HFFc6 (cell line): ENCODE measurements at places on chromosomes 11 and 22.
A peak's percentile ranks its signal among the peaks of the same experiment; 100 is the strongest.

DNA sequence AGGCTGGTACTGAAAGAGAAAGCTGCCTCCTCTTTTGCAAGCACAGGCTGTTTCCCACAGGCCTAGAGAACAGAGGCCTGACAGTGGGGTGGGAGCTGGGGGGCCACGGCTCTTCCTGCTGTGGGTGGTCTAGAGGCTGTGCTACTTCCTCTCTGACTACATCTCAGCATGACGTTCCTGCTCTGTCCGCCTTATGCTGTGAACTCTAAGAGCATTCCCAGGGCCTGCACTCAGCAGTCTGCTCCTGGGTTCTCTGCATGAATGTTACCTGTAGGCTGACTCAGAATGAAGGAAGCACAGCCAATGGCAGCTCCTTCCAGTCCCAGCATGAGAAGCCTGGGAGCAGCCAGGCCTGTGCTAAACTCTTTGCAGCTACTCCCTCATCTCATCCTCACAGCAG lies 534.3 kb downstream of the NTM start:
- H3K4me1 ChIP-seq, result peaks cover 39% of the 10 kb centered on the region
- H3K4me3 ChIP-seq, result no peak overlapping the region
- H3K36me3 ChIP-seq, result peaks cover 4% of the 10 kb centered on the region; the same call in 1 of the 2 replicates
- DNase-seq, result no peak

DNA sequence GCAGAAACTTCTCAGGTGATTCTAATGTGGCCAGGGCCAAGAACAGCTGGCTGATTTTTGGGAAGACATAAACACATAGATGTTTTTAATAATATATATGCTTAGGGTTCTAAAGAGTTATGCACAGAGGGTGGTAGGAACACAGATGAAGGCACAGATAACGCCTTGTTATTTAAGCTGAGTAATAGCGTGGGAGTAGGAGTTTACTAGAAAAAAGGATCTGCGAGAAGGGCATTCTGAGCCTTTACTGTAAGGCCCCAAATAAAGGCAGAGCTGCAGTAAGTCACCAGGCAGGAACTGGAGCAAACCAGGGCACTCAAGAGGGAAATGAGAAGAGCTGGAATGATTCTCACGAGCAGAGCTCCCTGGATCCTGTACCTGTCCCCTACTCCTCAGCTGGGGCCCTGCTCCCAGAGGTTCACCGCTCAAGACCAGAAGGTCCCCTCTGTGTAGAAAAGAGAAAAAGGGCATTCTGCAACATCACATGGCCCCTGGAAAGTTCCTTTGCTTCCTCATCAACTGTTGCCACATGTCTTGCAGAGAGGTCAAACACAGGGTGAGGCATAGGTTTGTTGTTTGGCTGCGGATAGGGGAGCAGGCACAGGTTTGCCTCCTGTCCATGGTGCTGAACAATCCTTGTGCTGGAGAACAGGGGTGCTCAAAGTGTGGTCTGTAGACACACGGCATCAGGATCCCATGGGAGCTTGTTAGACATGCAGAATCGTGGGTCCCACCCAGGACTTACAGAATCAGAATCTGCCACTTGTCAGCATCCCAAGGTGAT lies 125.7 kb downstream of the TENM4 start:
- H3K4me3 ChIP-seq, result no peak overlapping the region
- no peak overlapping the region for H3K27ac ChIP-seq
- H3K4me1 ChIP-seq, result peaks cover 7% of the 10 kb centered on the region; the same call in 1 of the 2 replicates
- no peaks in the 10 kb centered on the region; the same call in 1 of the 2 replicates for H3K36me3 ChIP-seq

- peaks cover 7% of the 10 kb centered on the region; the same call in 1 of the 2 replicates for H3K36me3 ChIP-seq
- peak overlapping the region; percentile 98 for H3K27ac ChIP-seq
- H3K27me3 ChIP-seq, result no peaks in the 10 kb centered on the region
- H3K4me1 ChIP-seq, result peaks cover 50% of the 10 kb centered on the region
Measured at GRCh38 chr11:85718126-85718943, 32.3 kb upstream of the CCDC89 start.

- no peak for DNase-seq
- no peaks in the 10 kb centered on the region for H3K36me3 ChIP-seq
- peaks cover 11% of the 10 kb centered on the region for H3K27me3 ChIP-seq
- H3K4me1 ChIP-seq, result no peaks in the 10 kb centered on the region
- H3K4me3 ChIP-seq, result no peak overlapping the region
Measured at GRCh38 chr11:19315511-19315910, 74.8 kb upstream of the E2F8 start.

GRCh38 chr22:38694049-38694448 lies 6.7 kb downstream of the JOSD1 start:
- H3K27ac ChIP-seq, result no peak overlapping the region
- peaks cover 43% of the 10 kb centered on the region for H3K4me1 ChIP-seq
- DNase-seq, result no peak
- H3K27me3 ChIP-seq, result no peaks in the 10 kb centered on the region; the same call in 1 of the 2 replicates
- peaks cover 50% of the 10 kb centered on the region for H3K36me3 ChIP-seq
- no peak overlapping the region for H3K4me3 ChIP-seq

DNA sequence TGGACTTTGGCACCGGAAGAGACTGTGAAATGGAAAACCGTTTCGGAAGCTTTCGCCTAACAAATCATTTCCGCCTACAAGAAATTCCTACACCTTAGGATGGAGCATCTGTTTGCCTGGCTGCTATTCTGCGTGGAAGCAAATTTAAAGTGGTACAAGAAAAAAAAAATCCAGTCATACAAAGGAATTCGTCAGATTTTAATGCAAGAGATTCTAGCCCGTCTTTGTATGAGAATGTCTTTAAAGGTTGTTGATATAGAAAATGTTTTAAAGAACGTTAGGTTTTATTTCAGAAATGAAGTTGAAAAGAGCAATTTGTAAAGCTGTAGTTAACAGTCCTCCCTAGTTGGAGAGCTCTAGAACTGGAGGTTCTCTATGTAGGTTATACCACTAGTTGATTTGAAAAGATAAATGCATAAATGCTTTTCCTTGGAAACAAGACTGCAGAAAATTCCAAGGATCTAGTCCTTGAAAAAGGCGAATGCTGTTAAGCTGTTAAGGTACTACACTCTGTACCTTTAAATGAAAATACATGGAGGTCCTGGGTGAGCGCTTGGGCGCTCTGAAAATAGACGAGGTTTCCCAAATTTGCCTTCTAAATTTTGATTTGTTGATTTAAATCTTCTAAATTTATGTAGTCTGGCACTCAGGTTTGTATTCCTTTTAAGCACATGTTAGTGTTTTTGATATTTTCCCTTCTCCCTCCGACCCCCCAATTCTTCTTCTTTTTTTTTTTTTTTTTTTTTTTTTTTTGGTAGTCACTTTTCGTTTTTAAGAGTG lies 2.4 kb downstream of the NCR3LG1 start:
- peaks cover 32% of the 10 kb centered on the region for H3K4me1 ChIP-seq
- H3K4me3 ChIP-seq, result peak overlapping the region; percentile 95
- peak overlapping the region; percentile 91 for H3K27ac ChIP-seq
- H3K36me3 ChIP-seq, result peaks cover 11% of the 10 kb centered on the region
- H3K27me3 ChIP-seq, result peaks cover 2% of the 10 kb centered on the region

DNA sequence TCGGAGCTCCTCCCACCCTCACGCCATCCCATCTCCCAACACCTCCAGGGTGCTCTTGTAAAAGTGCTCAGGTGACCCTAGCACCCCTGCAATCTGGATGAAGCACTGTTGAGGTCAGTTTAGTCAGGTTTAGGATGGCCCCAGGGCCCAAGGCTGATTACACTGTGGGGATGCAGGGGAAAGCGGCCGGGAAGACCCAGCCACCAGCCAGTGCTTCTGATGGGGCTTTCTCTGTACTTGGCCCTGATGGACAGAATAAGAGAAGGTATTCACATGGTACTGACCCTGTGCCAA lies 28.7 kb downstream of the TPBGL start:
- no peak overlapping the region for H3K4me3 ChIP-seq
- H3K27me3 ChIP-seq, result no peaks in the 10 kb centered on the region; the same call in 1 of the 2 replicates
- no peak overlapping the region for H3K27ac ChIP-seq
- H3K4me1 ChIP-seq, result peaks cover 9% of the 10 kb centered on the region
- H3K36me3 ChIP-seq, result no peaks in the 10 kb centered on the region; the same call in 1 of the 2 replicates
- DNase-seq, result no peak

- H3K4me1 ChIP-seq, result no peaks in the 10 kb centered on the region
- H3K4me3 ChIP-seq, result no peak overlapping the region
- H3K36me3 ChIP-seq, result no peaks in the 10 kb centered on the region
- no peak overlapping the region for H3K27ac ChIP-seq
- H3K27me3 ChIP-seq, result peaks cover 47% of the 10 kb centered on the region
Measured at GRCh38 chr11:134001088-134001487, 44.3 kb upstream of the IGSF9B start.

DNA sequence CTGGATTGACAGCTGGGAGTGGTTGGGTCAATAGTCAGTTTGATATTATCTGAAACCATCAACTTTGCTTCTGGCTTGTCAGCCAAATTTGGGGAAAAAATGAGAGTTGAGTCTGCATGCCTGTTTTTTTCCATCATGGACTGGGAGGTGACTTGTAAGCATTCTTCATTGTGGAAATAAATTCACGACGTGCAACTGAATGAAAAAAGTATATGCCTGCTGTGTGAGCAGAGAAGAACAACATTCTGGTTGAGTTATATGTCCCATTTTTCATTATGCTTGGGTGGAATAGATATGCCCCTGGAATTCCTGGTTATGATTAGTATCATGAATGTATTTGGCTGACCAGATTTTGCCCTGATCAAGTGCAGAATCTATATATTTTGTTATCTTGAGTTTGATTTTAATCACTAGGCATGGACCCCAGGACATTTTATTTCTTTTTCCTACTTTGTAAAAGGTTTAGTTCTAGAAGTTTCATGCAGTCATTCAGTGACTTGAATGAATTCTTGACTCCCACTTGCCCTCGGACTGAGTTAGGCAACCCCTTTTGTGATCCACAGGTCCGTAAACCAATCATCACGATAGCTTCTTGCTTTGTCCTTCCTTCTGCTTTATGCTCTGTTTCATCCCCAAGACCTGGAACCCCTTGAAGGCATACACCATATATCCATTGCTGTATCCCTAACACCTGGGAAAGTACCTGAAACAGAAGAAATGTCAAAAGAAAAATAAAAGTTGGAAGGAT lies 205.8 kb downstream of the NAV2 start:
- no peak for DNase-seq
- peak overlapping the region; percentile 97 for H3K27ac ChIP-seq
- peak overlapping the region; percentile 79 for H3K4me3 ChIP-seq
- H3K27me3 ChIP-seq, result peaks cover 2% of the 10 kb centered on the region; the same call in 1 of the 2 replicates
- peaks cover 69% of the 10 kb centered on the region for H3K4me1 ChIP-seq
- peaks cover 24% of the 10 kb centered on the region for H3K36me3 ChIP-seq

GRCh38 chr11:101516546-101516945 lies 67.3 kb downstream of the TRPC6 start:
- H3K4me1 ChIP-seq, result no peaks in the 10 kb centered on the region
- H3K27me3 ChIP-seq, result peaks cover 3% of the 10 kb centered on the region; the same call in 1 of the 2 replicates
- no peak overlapping the region for H3K4me3 ChIP-seq
- no peak for DNase-seq
- H3K27ac ChIP-seq, result no peak overlapping the region

GRCh38 chr22:45529971-45530575 lies 27.4 kb downstream of the FBLN1 start:
- peaks cover 4% of the 10 kb centered on the region; the same call in 1 of the 2 replicates for H3K27me3 ChIP-seq
- peak overlapping the region; percentile 84 for H3K27ac ChIP-seq
- H3K4me1 ChIP-seq, result peaks cover 69% of the 10 kb centered on the region
- H3K36me3 ChIP-seq, result peaks cover 29% of the 10 kb centered on the region

- H3K27me3 ChIP-seq, result peaks cover 61% of the 10 kb centered on the region
- peak; percentile 55 for DNase-seq
- no peaks in the 10 kb centered on the region for H3K36me3 ChIP-seq
- peak overlapping the region; percentile 78 for H3K4me3 ChIP-seq
- peak overlapping the region; percentile 15; the same call in 1 of the 2 replicates for H3K27ac ChIP-seq
- H3K4me1 ChIP-seq, result peaks cover 19% of the 10 kb centered on the region
Measured at GRCh38 chr22:36587289-36588154, 58.6 kb upstream of the EIF3D start.

DNA sequence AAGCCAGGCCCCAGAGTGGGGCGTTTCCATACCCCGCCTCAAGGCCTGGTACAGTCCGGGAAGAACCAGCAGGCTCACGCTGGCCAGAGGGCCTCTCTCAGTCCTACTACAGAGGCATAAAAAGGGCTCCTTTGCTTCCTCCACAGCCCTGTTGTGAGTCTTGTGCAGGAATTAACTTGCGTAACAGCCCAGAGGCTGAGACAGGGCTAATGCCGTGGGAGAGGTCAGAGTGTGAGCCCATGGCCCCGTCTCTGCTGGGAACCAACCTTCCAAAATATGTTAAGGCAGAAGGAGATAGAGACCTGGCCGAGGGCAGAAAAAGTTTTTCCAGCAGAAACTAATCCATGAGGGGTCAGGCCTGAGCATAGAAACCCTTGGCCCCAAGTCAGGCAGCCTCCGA lies 19.9 kb upstream of the TMEM184B start:
- DNase-seq, result no peak
- no peak overlapping the region; the same call in 1 of the 2 replicates for H3K27ac ChIP-seq
- no peak overlapping the region for H3K4me3 ChIP-seq
- H3K36me3 ChIP-seq, result peaks cover 12% of the 10 kb centered on the region
- H3K27me3 ChIP-seq, result peaks cover 8% of the 10 kb centered on the region
- H3K4me1 ChIP-seq, result no peaks in the 10 kb centered on the region

DNA sequence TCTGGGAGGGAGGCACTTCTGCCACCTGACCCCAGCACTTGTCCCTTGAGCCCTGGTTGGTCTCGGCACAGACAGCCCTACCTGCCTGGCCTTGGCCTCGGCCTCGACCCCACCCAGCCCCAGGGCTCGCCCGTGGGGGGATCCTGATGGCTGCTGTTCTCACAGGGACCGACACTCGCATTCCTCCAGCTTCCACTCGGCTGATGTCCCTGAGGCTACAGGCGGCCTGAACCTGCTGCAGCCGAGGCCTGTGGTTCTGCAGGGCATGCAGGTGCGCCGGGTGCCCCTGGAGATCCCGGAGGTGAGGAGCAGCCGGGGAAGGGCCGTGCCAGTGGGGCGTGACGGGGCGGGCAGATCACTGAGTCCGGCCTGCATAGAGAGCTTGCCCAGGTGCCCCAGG lies 5.1 kb downstream of the PCNX3 start:
- no peak overlapping the region for H3K4me3 ChIP-seq
- DNase-seq, result no peak
- no peak overlapping the region for H3K27ac ChIP-seq
- peaks cover 1% of the 10 kb centered on the region for H3K27me3 ChIP-seq

DNA sequence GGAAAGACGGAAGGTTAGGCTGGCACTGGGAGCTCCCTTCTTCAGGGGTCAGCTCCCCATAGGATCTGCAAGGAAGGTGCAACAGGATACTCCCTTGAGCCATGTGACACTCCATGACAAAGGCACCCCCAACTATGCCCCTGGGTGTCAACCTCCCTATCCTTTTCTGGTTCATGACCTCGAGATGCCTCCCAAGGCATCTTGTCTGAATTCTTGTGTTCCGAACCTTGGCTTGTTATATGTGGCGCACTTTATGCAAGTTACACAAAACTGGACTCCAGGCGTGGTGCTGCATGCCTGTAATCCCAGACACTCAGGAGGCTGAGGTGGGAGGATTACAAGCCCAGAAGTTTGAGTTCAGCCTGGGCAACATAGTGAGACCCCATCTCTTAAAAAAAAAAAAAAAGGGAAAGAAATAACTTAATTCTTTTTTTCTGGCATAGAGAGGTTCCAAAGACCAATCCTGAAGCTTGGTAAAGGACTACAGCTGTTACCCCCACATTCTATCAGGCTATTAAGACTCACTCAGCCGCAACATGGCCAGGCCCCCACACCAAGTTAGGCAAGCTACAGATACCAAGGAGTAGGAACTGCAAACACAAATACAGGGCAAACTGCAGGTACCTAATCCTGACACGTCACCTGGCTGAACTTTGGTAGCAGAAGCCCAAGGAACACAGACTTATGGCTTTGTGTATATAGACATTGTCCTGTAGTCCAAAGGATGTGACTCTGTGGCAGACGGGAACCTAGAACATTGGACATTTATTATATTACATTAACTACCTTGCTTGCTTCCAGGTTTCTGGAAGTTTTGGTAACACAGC lies 1.4 kb downstream of the C11orf24 start:
- H3K27ac ChIP-seq, result peak overlapping the region; percentile 99
- peak overlapping the region; percentile 95 for H3K4me3 ChIP-seq
- H3K36me3 ChIP-seq, result peaks cover 17% of the 10 kb centered on the region
- peaks cover 3% of the 10 kb centered on the region for H3K27me3 ChIP-seq
- no peak for DNase-seq
- H3K4me1 ChIP-seq, result peaks cover 39% of the 10 kb centered on the region
